Activated naive CD4-positive, alpha-beta T cell treated with anti-CD3 and anti-CD28 coated beads for 36 hours (primary cell): ENCODE measurements at places on chromosomes 7 and 10. TPM values are rescaled to one million over a fixed set of nuclear protein-coding genes. Genes with fewer than 3 reads are reported as not detected.

DNA sequence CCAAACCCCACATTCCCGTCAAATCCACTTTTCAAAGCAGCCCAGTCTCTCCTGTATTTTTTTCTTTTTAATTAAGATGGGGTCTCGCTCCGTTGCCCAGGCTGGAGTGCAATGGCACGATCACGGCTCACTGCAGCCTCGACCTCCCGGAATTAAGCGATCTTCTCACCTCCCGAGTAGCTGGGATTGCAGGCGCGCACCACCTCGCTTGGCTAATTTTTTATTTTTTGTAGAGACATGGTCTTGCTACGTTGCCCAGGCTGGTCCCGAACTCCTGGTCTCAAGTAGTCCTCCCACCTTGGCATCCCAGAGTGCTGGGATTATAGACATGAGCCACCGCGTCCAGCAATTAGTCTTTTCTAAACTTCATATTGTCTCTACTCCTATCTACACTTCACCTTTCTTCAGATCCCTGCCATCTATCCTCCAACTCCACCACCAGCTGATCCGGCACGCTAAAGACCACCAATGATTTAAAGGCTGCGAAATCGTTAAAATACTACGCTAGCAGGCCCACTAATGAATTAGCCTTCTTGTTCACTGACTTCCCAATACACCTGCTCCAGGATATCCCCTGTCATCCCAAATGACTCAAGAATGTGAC lies 525 bp upstream of the CHUK start:
- H3K27me3 ChIP-seq = no peaks in the 10 kb centered on the region
- H3K4me1 ChIP-seq = peaks cover 31% of the 10 kb centered on the region
- H3K27ac ChIP-seq = peak overlapping the region; percentile 90
- no peak for DNase-seq
- peak overlapping the region; percentile 91 for H3K4me3 ChIP-seq

GRCh38 chr7:94284104-94284503 lies 110.6 kb upstream of the COL1A2 start:
- no peak for DNase-seq
- H3K4me1 ChIP-seq = no peaks in the 10 kb centered on the region
- H3K4me3 ChIP-seq = no peak overlapping the region
- no peaks in the 10 kb centered on the region for H3K36me3 ChIP-seq

DNA sequence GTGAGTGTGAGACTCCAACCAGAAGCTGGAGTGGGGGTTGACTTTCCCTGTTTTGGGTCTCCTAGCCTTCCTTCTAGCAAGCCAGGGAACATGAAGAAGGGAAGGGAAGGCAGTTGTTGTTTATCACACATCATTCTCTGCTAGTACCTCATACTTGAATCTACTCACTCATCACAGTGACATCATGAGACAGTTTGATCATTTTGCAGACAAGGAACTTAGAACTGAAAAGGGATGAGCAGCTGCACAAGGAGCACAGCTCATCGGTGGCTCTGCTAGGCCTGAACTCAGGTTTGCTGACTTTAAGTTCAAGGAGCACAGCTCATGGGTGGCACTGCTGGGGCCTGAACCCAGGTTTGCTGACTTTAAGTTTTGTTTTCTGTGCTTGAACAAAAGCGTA lies 19.2 kb downstream of the PRXL2A start:
- peaks cover 4% of the 10 kb centered on the region for H3K4me1 ChIP-seq
- H3K36me3 ChIP-seq = peaks cover 17% of the 10 kb centered on the region
- no peak overlapping the region for H3K4me3 ChIP-seq

GRCh38 chr7:6278749-6279310 lies 6.4 kb upstream of the CYTH3 start:
- no peaks in the 10 kb centered on the region for H3K36me3 ChIP-seq
- H3K27ac ChIP-seq = no peak overlapping the region
- DNase-seq = no peak
- no peak overlapping the region for H3K4me3 ChIP-seq
- H3K4me1 ChIP-seq = no peaks in the 10 kb centered on the region

DNA sequence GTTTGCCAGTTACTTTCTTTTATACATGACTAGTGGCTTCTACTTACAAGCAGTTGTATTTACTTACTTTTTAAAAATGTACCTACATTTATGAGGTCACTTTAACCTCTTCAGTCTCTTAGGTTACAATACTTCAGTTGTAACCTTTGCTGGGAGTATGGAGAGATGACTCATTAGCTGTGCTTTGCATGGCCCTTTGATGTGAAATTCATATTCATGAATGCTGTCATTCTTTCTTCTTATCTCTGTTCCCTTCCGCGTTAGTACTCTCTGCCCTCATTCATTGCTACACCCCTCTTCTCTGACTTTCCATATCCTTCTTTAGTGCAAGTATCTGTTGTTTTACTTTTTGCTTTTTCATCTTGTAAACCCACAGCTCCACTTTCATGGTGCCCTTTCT lies 164.3 kb downstream of the BMPER start:
- no peak for DNase-seq
- no peak overlapping the region for H3K4me3 ChIP-seq
- peaks cover 2% of the 10 kb centered on the region for H3K27me3 ChIP-seq
- no peak overlapping the region for H3K27ac ChIP-seq

GRCh38 chr10:32142646-32143045 lies 86.4 kb upstream of the KIF5B start:
- H3K4me1 ChIP-seq = no peaks in the 10 kb centered on the region
- no peak for DNase-seq
- H3K27me3 ChIP-seq = no peaks in the 10 kb centered on the region
- H3K27ac ChIP-seq = no peak overlapping the region

GRCh38 chr10:18087355-18087754 lies 52.9 kb upstream of the CACNB2 start:
- H3K4me1 ChIP-seq = no peaks in the 10 kb centered on the region
- H3K27ac ChIP-seq = no peak overlapping the region
- no peak overlapping the region for H3K4me3 ChIP-seq
- H3K36me3 ChIP-seq = no peaks in the 10 kb centered on the region
- no peaks in the 10 kb centered on the region for H3K27me3 ChIP-seq
- DNase-seq = no peak

DNA sequence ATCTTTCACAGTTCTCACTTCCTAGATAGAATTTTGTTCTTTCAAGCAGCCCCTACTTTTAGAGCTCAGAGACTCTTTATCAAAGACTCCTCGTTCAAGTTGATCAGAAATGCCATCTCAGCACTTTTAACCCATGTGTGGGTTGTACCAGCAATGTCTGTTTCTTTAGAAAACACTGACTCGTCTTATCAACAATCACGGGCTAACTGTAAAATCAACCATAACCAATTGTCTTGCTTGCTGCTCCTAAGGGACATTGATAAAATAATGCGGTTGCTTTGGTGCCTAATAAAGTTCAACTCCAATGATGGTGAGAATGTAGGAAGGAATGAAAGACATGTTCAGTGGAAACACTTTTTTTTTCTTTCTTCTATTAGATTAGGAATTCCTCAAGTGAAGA lies 12.9 kb upstream of the CDK6 start:
- no peak overlapping the region for H3K27ac ChIP-seq
- H3K4me1 ChIP-seq = peaks cover 7% of the 10 kb centered on the region
- no peak for DNase-seq
- no peak overlapping the region for H3K4me3 ChIP-seq
- H3K27me3 ChIP-seq = peaks cover 8% of the 10 kb centered on the region
- H3K36me3 ChIP-seq = no peaks in the 10 kb centered on the region

DNA sequence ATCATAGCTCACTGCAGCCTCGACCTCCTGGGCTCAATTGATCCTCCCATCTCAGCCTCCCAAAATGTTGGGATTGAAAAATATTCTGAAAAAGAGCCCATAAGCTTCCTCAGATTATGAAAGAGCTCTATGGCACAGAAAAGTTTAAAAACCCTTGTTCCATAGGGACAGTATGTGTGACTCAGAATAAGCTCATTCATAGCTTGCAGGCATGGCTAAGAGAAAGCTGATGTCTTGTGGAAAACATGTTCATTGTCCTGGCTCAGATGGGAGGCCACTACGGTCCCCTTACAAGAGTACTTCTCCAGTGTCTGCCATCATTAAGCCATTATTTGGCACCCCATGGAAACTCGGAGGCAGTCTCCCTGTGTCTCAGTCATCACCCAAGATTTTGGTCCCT lies 64.0 kb downstream of the CCDC3 start:
- H3K27me3 ChIP-seq = peaks cover 2% of the 10 kb centered on the region
- DNase-seq = no peak
- no peak overlapping the region for H3K27ac ChIP-seq
- H3K4me3 ChIP-seq = no peak overlapping the region

GRCh38 chr7:37009125-37009675 lies 284.9 kb upstream of the AOAH start:
- no peak overlapping the region for H3K27ac ChIP-seq
- H3K4me1 ChIP-seq = peaks cover 6% of the 10 kb centered on the region
- DNase-seq = no peak
- peaks cover 61% of the 10 kb centered on the region for H3K36me3 ChIP-seq
- H3K4me3 ChIP-seq = no peak overlapping the region

DNA sequence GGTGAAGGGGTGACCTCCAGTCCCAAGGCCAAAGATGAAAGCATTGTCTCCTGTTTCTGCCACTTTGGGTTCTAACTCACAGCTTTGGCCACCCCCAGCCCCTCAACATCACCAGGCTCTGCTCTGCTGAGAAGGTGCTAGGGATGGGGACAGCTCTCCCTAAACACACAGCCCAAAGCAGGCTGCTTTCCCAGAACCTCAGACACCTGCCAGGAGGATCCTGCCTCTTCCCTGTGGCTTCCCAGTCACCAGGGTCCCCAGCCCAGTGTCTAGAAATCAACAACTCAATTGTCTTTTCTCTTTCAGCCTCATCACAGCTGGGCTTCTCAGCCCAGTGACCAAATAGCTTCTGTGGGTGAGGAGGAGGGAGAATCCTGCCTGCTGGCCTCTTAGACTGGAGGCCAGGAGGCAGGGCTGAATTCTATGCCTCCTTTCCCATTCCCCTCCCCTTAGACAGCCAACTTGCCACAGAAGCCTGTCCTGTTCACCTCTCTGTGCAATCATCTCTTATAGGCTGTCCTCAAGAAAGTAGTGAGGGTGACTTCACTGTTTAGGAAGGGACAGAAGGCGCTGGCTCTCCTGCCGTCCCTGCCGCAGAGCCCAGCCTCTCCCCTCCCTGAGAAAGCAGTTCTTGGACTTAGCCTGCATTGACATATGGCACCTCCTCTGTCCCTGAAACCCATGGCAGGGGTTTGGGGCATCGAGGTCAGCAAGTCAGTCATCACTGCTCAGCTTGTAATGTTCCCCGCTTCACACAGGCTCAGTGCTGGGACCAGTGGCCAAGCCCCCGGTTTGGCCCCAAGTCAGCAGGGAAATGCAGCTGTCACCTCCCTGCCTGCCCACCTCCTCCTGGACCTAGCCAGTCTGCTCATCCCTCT lies 3.7 kb downstream of the FGF8 start:
- H3K36me3 ChIP-seq = peaks cover 1% of the 10 kb centered on the region
- H3K27ac ChIP-seq = no peak overlapping the region
- DNase-seq = no peak
- peaks cover 54% of the 10 kb centered on the region for H3K27me3 ChIP-seq
- peaks cover 17% of the 10 kb centered on the region for H3K4me1 ChIP-seq
- H3K4me3 ChIP-seq = no peak overlapping the region

GRCh38 chr10:43963793-43964425 lies 315.2 kb upstream of the ZNF32 start:
- no peak overlapping the region for H3K4me3 ChIP-seq
- DNase-seq = no peak
- H3K4me1 ChIP-seq = peaks cover 11% of the 10 kb centered on the region
- H3K27ac ChIP-seq = no peak overlapping the region

- H3K36me3 ChIP-seq = no peaks in the 10 kb centered on the region
- no peak for DNase-seq
- no peaks in the 10 kb centered on the region for H3K4me1 ChIP-seq
- no peaks in the 10 kb centered on the region for H3K27me3 ChIP-seq
- no peak overlapping the region for H3K4me3 ChIP-seq
These were observed 22.9 kb upstream of the IFIT2 start for GRCh38 chr10:89278900-89279392.

DNA sequence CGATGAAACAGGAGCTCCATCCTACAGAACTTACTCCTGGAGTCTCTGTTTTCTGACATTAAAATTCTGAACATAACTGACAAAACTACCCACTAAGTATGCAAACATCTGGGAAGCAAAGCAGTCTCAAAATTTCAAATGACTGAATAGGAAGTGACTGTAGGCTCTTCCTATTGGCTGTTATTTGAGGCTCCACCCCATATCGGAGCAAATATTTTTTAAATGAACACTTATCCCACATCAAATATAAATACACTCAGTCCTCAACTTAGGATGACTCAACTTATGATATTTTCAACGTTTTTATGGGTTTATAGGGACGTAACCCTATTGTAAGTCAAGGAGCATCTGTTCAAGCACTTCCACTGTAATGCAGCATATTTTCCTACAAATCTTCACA lies 8.8 kb downstream of the HSPA12A start:
- no peak overlapping the region for H3K27ac ChIP-seq
- no peaks in the 10 kb centered on the region for H3K36me3 ChIP-seq
- no peak for DNase-seq
- no peak overlapping the region for H3K4me3 ChIP-seq
- H3K27me3 ChIP-seq = peaks cover 69% of the 10 kb centered on the region

DNA sequence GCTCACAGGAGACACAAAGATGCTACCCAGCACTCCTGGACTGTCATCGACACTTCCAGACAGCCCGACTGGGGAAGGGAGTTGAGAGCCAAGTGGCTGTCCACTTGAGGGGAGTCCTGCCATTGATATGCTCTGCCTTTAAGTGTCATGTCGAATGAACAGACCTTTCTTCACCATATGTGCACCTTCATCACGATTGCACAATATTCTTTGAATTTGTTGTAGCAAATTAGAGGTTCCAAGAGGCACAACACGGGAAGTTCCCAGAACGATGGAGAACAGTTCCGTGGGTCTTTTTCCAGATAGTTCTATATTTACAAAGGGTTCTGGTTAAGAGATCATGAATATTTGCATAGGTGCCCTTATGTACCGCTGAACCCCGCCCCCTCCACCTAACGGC lies 16.0 kb downstream of the SLC18A2 start:
- H3K4me1 ChIP-seq = peaks cover 3% of the 10 kb centered on the region

Gene GDF10
- 0.19 TPM for total RNA-seq

Gene MAT1A
- total RNA-seq = not detected

Gene GDF2
- not detected for total RNA-seq

Gene NUTM2E
- not detected for total RNA-seq

Gene SERPINE1
- not detected for total RNA-seq

Gene SPDYE2
- total RNA-seq = not detected

Gene TMEM184A
- total RNA-seq = 0.36 TPM
